Activated T-cell treated with anti-CD3 and anti-CD28 coated beads, Interleukin-2, amount 50 U/mL, for 1 hour (primary cell): ENCODE measurements at places on chromosomes 12 and 14.

DNA sequence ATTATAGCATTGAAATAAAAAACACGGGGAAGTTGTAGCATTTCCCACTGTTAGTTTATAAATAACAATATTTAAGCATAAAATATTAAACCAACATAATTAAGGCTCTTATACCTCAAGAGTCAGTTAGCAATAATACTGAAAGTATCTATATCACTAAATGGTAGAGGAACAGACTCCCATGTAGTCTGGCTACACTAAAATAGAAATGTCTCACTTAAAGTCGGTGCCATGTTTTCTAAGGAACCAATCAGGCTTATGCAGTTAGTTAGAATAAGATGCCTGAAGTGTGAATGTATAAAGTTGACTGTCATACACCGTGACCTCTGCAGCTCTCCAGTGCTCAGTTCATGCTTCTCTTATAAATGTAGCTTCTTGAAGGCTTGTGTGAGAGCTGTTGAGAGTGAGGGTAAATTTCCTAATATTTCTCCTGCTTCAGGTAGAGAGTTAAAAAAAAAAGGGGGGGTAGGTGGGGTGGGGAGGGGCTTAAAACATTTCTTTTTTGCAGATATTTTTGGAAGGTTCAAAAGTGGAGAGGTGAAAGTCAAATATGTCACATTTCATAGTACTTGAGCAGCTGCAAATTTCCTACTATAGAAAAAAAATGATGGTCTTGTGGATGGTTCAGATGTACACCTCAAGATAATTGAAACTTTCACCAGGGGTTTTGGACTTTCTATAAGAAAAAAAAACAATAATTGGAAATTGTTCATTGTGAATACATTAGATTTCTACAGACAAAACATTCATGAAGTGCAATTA, 64.5 kb downstream of the PTCSC3 start:
- no peak for DNase-seq

GRCh38 chr12:106985479-106985878, 1.5 kb downstream of the MTERF2 start:
- no peak for DNase-seq

DNA sequence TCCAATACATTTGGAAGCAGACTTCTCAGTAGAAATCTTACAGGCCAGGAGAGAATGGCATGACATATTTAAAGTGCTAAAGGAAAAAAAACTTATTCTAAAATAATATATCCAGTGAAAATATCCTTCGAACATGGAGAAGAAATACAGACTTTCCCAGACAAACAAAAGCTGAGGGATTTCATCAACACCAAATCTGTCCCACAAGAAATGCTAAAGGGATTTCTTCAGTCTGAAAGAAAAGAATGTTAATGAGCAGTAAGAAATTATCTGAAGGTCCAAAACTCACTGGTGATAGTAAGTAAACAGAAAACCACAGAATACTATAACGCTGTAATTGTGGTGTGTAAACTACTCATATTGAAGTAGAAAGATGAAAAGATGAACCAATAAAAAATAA, 103.9 kb downstream of the INSM2 start:
- DNase-seq = no peak

DNA sequence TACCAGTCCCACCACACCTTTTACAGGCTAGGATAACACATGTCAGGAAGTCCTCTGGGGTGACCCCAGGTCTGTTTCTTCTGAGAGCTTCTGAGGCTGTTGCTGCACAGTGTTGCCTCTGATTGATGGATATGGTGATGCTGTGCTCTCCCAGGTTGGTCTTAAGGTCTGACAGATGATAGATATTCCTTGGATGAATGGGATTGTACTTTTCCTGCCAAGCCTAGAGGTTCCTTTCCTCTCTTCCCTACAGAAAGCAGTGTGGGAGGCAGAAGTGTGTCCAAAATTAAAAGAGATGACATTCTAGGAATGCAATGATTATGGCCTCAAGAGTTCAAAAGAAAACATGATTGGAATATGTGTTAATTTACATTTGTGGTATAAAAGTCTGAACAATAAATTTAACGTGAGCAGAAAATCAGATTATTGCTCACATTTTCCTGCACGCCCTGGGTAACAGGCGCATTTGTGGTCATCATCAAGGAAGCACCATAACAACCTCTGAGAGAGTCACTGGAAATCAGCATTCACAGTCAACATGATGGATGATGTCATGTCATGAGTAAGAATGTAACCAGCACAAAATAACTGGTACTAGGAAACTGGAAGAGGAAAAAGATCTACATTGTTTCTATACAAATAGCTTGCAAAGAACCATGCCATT, 73.7 kb downstream of the BBS10 start:
- no peak for DNase-seq

DNA sequence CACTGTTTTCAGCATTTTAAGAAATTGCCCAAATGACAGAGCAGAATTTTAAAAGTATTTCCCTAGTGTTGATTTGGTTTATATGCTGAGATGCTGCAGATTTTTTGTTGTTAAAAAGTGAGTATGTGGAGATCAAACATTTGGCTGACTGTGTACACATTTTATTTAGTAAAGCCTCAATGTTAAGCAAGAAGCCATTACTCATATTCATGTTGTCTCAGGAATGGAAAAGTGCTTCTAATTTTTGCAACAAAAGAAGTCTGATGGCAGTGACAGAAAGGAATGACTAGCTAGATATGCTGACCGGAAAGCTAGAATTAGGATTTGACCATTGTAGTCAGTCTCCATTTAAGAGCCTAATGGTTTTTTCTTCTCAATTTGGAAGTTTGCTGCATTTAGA, 22.5 kb downstream of the SLC38A6 start:
- no peak for DNase-seq

DNA sequence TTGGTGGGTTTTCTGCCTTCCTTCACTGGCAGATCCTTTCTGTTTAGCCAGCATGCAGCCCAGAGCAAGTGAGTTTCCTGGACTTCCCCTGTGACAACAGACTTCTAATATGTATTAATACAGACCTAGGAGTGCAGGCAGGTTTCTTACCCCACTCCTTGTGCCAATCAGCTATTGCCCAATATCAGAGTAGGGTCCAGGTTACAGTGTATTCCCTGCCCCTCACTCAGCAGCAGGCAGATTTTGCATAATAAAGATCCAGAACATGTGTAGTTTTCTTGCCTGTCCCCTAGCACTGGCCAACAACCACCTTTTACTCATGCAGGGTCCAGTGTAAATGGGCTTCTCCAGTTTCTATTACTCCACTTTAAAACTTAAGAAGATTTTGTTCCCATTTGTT, 4.7 kb upstream of the SMIM10L1 start:
- no peak for DNase-seq

- no peak for DNase-seq
These were observed 6.2 kb upstream of the KIF26A start for GRCh38 chr14:104131968-104132732.

DNA sequence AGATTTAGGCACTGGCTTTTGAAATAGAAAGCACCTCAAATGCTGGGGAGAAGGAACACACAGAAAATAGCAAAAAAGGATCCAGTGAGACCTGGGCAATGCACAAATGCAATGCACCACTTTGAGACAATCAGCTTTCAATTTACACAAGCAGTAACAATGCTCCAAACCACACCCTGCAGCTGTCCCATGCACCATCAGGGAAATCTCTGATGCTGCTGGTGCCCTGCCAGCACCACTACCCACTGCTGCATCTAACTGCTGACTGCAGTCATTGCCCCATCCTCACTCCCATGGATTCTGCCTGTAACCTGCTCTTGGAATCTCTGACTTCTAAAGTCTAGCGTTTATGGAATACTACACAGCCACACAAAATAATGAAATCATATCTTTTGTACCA, 21.0 kb upstream of the HMGA2 start:
- no peak for DNase-seq

GRCh38 chr12:87935216-87935615, 94.0 kb downstream of the C12orf50 start:
- no peak for DNase-seq

- peak; percentile 69 for DNase-seq
These were observed 751 bp downstream of the P3H3 start for GRCh38 chr12:6828781-6829535.

- DNase-seq = no peak
These were observed 50.5 kb downstream of the ATF7 start for GRCh38 chr12:53575502-53576249.

GRCh38 chr12:7206691-7207090, 17.2 kb downstream of the PEX5 start:
- DNase-seq = no peak

- DNase-seq = no peak
These were observed 466.9 kb downstream of the FUT8 start for GRCh38 chr14:65879248-65880009.

- no peak for DNase-seq
These were observed 256.3 kb downstream of the TMTC2 start for GRCh38 chr12:82942991-82943401.

- DNase-seq = no peak
These were observed 193.3 kb downstream of the TMEM117 start for GRCh38 chr12:44029194-44029593.

- no peak for DNase-seq
These were observed 32.5 kb upstream of the GPR132 start for GRCh38 chr14:105097794-105098127.

- no peak for DNase-seq
These were observed 60.7 kb downstream of the GALNT8 start for GRCh38 chr12:4780641-4781611.

DNA sequence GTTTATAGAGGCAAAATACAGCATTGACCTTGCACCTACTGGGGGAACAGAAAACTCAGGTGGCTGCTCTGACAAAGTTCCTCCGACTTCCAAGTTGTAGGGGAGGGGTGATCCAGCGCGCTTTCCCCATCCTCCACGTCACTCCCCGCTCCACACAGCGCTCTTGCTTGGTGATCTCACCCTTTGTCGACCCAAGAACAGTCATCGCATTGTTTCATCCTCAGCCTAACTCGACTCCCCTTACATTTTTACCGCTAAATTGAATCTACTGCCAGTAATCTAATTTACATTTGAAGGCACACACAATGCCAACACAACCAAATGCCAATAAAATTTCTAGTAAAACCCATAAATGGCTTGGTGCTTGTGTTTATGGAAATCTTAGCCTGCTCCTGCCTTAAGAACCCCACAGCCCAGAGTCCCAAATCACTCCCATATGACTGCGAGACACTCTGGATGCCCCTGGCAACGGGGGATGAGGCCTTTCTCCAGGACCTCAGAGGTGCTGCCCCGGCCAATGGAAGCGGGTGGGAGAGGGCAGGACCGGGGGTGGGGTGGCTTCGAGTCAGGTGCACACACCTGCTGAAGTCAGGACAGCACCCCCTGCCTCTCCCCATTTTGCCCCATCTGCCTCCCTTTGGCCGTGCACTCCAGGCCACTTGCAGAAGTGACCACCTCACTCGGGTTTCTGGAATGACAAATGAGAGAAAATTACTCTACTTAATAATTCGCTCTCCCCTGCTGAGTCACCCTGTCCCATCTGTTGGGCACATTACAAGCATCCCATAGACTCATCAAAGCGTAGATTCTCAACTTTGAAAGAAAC, 98.2 kb upstream of the GSC start:
- DNase-seq = no peak

- DNase-seq = no peak
These were observed 83.8 kb upstream of the VRK1 start for GRCh38 chr14:96713426-96713825.

GRCh38 chr14:69017706-69018105, 38.6 kb upstream of the ACTN1 start:
- no peak for DNase-seq

GRCh38 chr14:99262977-99263448, 9.0 kb downstream of the BCL11B start:
- DNase-seq = peak; percentile 45

GRCh38 chr12:100229036-100229635, 28.5 kb downstream of the ACTR6 start:
- no peak for DNase-seq

GRCh38 chr14:106276326-106277267, 750.2 kb downstream of the TMEM121 start:
- DNase-seq = peak; percentile 35

GRCh38 chr12:90004319-90005074, 295.9 kb upstream of the ATP2B1 start:
- no peak for DNase-seq

GRCh38 chr12:110540048-110540447, 37.9 kb downstream of the RAD9B start:
- DNase-seq = no peak

GRCh38 chr14:32121536-32121935, 44.4 kb downstream of the ARHGAP5 start:
- DNase-seq = no peak

DNA sequence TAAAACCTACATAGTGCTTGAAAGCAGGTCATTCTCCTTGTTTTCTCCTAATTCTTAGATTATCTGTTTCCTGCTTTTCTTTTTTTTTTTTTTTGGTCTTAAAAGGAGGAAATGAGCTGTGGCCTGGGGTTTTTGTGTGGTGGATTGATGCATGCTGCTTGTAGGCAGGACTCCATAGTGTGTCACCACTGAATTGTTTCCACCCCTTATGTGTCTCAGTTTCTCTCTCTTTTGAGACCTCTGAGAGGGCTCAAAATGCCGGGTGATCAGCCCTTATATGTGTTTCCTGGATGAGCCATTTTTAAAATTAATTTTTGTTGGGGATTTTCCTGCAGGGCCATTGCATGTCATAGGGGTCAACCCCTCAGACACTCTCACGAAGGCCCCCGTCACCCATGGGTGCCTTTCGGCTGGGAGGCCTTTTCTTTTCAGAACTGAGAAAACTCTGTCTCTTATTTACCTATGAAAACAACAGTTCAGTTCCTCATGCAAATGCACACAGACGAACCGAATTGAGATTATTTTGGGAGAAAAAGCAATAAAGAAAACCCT, 32.0 kb upstream of the LRRK2 start:
- no peak for DNase-seq

- no peak for DNase-seq
These were observed 88.6 kb downstream of the EPS8 start for GRCh38 chr12:15700595-15700994.

GRCh38 chr12:49893753-49894750, 9.6 kb downstream of the FAIM2 start:
- DNase-seq = no peak

GRCh38 chr12:22631863-22632463, 7.0 kb downstream of the ETNK1 start:
- DNase-seq = no peak

GRCh38 chr14:92794547-92794941, 439 bp downstream of the GOLGA5 start:
- DNase-seq = no peak

- DNase-seq = no peak
These were observed 204.0 kb downstream of the AACS start for GRCh38 chr12:125269276-125269675.

- DNase-seq = no peak
These were observed 290.7 kb downstream of the NPAS3 start for GRCh38 chr14:33229269-33229929.

GRCh38 chr14:68688872-68689371, 103.9 kb downstream of the ZFP36L1 start:
- no peak for DNase-seq

DNA sequence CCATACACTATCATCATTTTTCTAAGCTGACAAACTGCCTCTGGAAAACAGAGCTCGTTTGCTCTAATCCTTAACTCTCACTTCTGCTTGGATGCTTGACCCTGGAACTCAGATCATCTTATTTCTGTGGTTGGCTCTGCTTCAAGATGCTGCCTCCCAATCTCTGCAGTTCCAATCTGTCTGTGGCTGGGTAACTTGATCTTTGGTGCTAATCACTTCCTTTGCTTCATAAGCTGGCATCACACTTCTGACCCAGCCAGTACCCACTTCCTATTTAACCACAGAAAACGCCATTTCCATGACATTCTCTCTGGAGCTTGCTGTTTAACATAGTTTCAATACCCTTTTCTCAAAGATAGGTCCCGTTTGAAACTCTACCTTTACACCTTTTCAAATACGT, 254.2 kb downstream of the ACSS3 start:
- DNase-seq = no peak

- DNase-seq = no peak
These were observed 60.7 kb upstream of the MAP1LC3B2 start for GRCh38 chr12:116498471-116498870.
